Activated T-cell treated with anti-CD3 and anti-CD28 coated beads, Interleukin-2, amount 50 U/mL, for 72 hours (primary cell): ENCODE measurements at places on chromosomes 6 and 20.
A peak's percentile ranks its signal among the peaks of the same experiment; 100 is the strongest.

DNA sequence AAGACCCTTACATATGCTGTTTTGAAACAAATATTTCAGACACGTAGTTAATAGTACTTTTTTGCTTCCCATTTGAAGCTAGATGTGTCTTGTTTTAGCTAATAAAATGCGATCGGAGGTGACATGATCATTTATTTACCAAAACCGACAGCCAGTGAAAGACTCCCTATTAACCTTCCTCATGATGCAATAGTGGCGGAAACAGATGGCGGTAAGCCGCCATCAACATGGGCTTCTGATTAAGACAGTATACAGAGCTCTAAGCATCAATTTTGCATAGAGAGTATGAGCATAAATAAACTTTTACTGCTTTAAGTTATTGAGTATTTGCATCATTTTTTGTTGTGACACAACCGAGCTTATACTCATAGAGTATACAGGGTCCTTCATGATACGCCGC is 1282.4 kb upstream of the ADGRB3 start:
- DNase-seq: no peak

DNA sequence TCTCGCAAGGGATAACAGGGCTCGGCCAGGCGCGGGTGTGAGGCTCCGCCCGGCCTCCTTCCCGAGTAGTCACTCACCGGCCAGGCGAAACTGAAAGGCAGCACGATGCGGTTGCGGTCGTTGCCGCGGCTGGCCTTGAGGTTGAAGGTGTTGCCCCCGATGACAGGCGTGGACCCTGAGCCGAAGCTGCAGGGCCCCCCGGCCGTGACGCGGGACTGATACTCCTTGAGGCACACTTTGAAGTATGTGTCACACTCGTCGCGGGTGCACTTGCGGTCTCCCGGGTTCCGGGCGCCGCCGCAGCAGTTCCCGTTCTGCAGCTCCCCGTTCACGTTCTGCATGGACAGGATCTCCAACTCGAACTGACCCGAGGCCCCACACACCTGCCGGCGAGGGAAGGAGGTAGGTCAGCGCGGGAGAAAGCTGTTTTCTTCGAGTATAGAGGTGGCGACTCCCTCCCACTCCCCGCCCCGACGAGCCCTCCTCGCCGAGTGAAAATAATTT is 1.1 kb downstream of the JAG1 start:
- DNase-seq: peak; percentile 82

DNA sequence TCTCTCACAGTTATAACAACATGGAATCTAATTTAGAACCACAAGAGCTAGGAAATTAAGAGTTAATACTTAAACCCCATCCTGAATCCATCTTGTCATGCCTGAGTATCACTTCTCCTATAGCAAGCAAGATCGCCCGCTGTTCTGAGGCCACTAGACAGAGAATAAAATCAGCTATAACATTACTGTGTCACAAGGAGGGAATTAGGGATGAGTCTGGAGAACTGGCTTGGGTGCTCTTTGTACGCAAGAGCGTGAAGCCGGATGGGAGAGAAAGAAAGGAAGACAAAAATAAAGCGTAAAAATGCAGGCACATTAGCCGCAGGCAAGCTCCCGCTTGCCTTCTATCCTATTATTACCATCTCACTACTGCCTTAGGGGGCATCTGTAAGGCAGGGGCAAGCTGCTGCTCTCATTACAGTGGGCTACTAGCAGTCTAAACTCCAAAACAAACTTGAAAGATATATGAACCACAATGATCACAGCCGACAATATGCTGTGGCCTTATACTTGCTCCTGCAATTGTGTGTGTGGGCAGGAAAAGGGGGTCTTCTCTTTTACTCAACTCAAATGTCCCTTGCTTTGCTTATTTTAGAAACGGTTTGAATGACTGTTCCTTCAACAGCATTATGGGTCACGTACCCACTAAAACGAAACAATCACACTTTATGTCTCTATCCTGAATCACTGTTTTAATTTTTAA is 81.9 kb downstream of the GJA10 start:
- no peak for DNase-seq

DNA sequence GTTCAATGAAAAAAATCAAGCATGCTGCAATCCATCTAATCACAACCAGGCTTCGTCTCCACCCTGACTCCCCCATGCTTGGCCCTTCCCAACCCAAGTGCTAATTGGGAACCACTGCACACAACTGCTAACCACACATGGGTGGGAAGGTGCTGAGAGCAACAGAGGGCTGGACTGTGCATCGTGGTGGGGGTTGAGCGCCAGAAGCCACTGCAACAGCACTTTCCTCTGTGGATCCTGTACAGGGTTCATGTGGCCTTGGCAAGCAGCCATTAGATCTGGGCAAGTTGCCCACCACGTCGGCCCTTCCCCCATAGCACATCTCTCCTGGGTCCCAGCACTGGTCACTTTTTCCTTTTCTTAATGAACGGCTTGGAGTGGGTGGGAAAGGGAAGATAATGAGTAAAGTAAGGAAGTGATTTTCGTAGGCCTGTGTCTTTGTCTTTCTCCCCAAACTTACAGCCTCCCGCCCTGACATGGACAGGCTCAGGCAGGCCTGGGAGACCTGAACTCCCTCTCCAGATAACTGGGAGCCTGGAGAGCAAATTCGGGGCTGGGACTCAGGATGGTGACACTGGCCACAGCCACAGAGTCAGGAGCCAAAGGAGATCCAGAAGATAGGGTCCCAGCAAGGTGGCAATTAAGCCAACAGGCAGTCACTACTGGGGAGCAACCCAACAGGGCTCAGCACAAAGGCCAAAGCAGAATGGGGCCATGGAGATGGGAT is 34.4 kb upstream of the MRPS10 start:
- no peak for DNase-seq

DNA sequence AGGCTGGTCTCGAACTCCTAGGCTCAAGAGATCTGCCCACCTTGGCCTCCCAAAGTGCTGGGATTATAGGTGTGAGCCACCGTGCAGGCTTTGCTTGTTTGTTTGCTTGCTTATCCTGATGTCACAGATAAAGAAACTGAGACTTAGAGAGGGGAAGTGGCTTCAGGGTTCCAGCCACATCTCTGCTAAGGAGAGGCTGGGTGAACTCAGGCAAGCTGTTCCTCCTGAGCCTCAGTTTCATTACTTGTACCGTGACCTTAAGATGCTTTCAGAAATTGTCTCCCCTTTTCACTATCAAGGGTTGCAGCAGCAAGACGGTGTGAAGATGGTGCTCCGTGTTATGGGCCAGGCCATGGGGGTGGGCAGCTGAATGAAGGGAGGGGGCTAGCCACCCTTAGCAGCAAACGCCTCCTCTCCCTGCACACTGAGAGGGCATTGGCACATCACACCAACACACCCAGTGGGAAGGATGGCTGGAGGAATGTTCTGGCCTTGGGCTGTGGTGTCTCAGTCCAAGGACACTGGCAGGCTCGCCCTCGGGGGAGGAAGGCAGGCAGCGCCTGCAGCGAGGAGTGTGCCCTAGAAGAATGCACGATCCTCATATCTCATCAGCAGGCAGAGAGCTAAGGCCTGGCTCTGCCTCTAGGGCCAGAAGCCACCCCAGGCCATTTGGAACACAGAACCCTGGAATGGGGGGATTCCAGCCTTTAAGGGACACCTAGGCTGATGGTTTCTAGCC is 48.2 kb upstream of the TLDC2 start:
- no peak for DNase-seq

GRCh38 chr6:22906091-22906549 is 336.8 kb downstream of the HDGFL1 start:
- no peak for DNase-seq

GRCh38 chr20:17859002-17859615 is 109.5 kb downstream of the SNX5 start:
- DNase-seq: no peak

- no peak for DNase-seq
These were observed 18.9 kb downstream of the MKKS start for GRCh38 chr20:10415013-10415650.

DNA sequence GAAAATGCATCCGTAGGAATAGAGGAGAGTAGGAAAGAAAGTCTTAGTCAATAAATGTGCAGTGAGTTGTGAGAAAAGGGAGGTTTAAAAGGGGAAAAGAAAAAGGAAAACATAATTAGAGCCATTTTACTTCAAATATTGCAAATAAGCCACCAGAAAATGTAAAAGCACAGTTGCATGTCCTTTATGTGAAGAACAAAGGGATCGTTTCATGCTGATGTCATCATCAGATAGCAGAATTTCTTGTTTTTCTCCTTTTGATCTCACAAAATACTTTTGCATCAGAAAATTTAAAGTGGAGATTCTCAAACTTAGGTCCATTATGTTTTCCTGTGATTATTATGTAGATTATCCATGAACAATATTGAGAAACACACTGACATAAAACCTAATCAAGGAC is 166.7 kb downstream of the HAO1 start:
- no peak for DNase-seq

DNA sequence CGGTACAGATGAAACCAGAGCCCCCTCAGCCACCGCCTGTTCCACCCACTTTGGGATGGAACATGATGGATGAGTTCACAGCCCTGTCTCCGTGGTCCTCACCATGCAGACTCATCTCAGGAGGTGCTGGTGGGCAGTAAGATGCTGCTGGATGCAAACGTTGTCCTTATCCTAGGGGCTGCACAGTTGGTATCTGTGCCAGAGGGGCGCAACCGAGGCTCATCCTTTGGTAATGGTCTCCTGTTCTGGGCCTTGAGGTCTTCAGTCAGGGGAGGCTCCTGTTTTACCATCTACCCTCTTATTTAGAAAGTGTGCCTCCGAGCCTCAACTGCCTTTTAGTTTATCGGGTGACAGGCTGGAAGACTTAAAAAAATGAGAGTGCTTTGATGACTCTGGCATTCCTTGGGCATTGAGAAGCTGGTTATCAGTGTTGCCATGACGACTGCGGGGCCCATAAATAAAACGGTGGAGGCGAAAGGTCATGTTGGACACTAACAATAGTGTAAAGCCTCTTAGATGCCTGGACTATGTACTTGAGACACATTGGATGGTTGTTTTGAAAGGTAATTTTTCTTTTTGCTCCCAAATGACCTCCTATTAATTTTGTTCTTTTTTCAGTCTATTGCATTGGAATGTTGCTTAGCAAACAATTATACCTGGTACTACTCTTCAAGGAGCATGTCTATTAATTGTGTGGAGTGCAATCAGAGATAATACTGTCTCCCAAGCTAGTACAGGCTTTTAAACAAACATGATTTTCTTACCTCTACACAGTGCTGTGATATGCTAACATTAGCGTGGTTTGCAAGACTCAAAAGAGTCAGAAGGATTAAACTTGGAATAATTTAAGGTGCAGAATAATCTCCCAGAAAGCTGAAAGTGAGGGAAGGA is 74.2 kb upstream of the DSP start:
- no peak for DNase-seq

DNA sequence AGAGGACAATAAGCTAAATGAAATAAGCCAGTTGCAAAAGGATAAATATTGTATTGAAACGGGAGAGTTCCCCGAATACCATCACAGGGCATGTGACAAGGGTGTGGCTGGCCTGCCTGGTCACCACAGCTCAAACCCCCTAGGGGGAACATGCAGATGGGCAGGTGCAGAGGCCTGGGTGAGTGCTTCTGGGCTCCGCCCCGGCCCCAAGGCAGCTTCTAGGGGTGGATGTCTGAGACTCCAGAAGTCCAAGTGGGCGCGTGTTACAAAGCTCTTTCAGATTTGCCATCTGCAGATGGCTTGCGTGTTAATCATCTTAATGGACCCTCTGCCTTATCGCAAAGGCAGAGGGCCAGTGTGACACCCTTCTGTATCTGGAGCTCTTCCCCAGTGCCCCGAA is 559.2 kb upstream of the IMPG1 start:
- no peak for DNase-seq

DNA sequence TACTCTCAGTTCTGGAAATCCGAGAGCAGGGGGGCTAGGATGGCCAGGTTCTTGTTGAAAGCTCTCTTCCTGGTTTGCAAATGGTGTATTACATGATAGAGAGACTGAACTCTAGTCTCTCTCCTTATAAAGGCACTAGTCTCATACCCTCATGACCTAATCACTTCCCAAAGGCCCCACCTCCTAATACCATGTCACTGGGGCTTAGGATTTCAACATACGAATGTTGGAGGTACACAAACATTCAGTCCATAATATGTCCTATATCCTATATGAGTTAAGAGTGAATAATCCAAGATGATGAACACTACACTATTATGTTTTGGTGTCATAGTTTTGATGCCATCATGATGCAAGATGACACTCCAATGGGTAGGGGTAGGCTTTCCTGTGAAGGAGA is 20.0 kb upstream of the TXLNB start:
- no peak for DNase-seq

DNA sequence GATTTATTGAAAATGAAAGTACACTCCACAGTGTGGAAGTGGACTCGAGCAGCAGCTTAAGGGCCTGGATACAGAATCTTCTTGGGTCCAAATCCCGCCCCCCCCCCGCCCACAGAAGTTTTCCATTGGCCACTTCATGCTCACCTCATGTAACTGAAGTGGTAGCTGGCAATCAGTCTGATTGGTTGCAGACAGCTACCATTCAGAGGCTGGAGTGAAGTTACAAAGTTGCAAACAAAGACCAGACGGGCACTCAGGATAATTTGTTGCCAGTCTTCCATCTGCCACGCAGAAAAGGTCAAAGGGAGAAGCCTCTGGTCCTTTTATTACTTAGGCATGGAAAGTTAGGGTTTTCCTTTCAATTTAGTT is 25.8 kb upstream of the FABP7 start:
- DNase-seq: no peak

GRCh38 chr6:34055223-34055933 is 90.5 kb downstream of the GRM4 start:
- DNase-seq: peak; percentile 72

DNA sequence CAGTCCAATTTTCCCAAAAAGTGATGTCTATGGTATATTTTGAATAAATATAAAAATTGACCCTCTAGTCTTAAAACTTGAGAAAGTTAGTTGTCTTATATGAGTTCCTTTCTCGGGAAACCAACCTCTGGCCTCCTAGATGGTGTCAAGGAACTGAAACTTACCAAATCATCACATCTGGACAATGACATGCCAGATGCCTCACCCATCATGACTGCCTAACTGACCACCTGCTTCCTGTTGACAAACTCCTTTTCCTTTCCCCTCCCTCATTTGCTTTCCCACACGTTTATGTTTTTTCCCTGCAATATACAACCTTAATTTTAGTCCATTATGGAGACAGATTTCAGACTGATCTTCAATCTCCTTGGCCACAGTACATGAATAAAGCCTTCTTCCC is 731.0 kb downstream of the EPHA7 start:
- no peak for DNase-seq

DNA sequence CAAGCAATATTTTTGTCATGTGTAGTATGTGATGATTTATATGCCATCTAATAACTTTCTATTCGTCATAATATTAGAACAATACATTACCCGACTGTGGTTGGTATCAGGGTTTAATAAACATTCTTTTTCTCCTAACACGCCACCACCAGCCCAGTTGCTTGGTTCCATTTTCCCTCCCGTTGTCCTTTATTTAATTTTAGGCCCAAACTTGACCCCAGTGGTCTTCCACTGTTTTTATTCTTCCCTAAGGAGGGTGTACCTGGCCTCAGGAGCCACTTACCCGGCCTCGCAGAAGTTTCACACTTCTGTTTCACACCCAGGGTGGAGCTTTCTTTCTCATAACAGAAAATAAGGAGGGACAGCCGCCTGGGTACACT is 33.1 kb upstream of the PIM1 start:
- DNase-seq: no peak
